ENCODE measurements at places on chromosomes 4 and X.
A peak's percentile ranks its signal among the peaks of the same experiment; 100 is the strongest.

GRCh38 chr4:118911238-118911703 is 22.6 kb downstream of the SYNPO2 start:
- no peak for DNase-seq

DNA sequence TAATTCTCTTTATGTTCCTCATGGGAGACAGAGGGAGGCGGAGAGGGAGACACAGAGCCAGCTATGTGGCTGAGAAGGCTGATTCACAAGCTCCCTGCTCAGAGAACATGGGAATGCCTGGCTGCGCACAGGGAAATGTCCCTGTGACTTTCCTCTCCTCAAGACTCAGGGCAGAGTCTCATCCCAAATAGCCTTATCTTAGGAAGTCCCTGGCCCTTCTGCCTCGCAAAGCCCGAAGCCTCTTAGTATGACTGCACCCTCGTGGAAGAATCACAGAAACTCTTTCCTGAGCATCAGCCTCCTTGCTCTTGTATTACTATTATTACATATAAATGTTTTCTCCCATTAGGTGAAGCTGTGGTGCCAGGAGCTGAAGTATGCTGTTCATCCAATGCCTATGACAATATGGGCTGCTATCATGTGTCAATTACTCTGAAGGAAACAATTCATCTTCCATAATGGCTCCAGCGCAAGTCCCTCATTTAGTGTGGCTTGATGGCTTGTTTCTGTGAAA is 230.5 kb downstream of the MGST2 start:
- no peak for DNase-seq

- no peak for DNase-seq
These were observed 55.5 kb downstream of the WFS1 start for GRCh38 chr4:6324999-6325787.

DNA sequence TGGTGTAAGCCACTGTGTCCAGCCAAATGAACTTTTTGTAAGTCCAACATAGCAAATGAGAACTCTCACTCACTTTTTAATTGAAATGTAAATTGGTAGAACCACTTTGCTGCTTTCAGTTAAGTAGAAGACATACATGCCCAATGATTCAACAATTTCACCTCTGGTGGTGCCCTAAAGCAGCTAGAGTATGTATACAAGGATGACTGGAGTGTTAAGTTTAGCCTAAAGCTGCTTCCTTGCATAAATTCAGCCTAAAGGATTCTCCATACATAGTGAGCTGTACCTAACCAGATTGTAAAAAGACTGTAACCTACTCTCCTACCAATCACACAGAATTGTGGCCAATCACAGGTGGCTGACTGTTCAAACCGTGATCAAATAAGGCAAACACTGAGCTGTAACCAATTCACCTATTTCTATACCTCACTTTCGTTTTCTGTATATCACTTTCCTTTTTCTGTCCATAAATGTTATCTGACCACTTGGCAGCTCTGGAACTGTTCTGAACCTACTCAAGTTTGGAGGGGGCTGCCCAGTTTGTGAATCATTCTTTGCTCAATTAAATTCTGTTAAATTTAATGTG is 39.9 kb downstream of the PDS5A start:
- DNase-seq = no peak

GRCh38 chr4:88697141-88697540 is 488 bp downstream of the NAP1L5 start:
- no peak for DNase-seq

DNA sequence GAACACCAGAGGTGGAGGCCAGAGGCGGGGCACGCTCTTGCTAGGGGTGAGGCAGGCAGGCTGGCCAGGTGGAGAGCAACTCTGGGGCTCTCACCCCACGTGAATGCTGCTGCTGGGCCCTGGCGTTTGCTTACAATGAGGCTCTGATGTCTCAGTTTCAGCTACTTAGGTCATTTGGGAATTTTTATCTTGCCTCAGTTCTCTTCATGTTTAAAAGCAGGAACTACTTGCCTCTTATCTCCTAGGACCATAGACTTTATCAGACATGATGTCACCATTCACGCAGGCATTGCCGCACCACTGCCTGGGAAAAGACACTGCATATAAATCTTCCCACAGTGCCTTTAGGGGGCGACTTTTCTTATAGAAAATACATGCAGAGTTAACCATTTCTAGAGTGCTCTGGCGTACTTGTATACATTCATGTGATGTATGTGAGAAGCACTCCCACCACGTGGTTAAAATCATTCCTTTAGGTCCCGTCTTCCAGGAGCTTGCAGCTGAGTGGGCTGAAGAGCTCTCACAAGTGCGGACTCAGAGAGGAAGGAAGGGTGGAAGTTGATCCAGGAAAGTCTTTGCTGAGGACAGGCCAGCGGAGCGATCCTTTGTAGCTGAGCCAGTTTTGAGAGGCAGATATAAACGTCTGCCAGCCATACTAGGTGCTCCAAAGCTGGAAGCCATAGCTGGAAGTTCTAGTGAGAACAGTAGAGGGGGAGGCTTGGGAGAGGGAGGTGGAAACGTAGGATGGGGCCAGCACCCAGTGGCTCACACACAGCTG is 84.3 kb upstream of the CLDN34 start:
- DNase-seq = no peak

DNA sequence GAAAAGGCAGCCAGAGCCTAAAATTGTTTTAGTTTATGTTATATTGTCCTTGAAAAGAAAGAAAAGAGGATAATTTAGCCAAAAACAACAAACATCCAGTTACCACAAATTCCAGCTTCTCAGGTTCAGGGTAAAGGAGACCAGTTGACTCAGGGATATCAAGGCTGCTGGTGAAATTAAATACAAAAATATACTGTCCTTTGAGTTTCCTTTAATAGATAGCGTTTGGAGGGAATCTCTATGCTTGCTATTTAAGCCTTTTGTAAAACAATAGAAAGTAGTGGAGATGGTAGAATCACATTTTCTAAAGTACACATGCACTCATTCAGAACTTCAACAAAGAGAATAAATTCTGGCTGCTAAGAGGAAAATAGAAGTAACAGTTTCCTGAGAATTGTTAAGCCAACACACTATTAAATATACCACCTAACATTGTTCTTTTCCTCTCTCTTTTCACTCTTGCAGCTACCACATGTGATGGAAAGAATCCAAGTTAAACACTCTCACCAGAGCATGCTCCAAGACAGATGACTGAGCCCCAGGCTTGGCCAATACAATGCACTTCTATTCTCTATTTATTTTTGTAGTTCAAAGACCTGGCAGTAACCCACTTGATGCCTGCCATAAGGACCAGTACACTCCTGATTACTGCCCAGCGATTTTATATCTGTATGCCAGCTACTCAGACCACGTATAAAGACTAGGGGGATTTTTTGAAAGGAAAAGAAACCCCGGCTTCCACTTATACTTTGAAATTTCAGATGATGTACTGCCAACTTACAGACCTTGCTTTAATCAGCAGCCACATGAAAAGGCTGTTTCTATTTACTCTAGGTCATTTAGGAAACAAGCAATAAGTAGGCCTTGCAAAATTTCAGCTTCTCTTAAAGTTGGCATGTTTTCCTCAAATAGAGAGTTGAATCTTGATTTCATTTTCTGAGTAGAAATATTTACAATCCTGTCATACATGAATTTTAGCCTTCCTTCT is 756.9 kb downstream of the FAT4 start:
- peak; percentile 83 for DNase-seq

DNA sequence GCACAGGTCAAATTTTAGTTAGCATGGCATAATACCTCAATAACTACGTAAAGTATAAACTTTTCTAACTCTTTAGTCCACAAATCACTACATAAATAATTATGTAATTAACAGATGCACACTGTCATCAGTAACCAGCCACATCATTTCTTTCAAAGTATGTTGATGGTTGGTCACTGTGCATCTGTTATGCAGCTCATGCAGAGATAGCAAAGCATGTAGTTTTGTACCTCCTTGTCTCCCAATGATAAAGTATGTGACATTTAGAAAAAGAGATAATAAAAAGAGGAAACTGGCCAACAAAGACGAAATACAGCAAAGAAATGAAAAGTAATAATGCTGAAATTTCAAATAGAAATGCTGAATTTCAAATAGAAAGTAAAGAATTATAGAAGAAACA is 2.9 kb downstream of the LAMTOR3 start:
- DNase-seq = no peak

GRCh38 chrX:7801711-7802110 is 41.3 kb upstream of the VCX start:
- DNase-seq = no peak

DNA sequence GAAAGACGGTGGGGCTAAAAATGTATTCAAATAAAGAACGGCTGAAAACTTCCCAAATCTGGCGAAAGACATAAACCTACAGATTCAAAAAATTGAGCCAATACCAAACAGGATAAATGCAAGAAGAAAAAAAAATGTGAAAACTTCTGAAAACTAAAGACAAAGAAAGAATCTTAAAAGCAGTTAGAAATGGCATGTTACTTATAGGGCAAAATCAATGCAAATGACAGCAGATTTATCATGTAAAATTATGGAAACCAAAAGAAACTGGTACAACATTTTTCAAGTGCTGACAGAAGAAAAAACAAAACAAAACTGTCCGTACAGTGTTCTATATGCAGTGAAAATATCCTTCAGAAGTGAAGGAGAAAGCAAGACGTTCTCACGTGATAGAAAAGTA is 239.0 kb downstream of the PDGFC start:
- no peak for DNase-seq

DNA sequence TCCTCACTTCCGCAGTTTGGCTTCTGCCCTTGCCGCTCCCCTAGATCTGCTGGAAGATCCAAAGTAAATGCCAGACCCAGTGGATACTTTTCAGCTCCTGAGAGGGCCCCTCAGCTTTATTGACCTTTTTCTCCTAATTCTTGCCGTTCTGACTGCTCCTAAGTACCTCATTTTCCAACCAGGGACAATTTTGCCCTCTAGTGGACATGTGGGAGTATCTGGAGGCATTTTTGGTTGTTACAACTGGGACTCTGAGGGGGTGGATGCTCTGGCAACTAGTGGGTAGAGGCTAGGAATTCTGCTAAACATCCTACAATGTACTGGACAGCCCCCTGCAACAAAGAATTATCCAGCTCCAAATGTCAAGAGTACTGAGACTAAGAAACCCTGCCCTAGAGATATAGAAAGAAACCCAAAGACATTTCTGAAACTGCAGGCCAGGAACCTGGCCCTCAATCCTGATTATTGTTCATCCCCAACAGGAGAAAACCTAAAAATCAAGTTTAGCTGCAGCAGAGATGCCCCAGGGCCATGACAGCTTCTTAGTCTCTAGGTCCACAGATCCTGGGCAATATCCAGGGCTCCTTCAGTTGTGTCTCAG is 3.4 kb downstream of the TEX13B start:
- no peak for DNase-seq

- DNase-seq = no peak
These were observed 6.7 kb upstream of the RUFY3 start for GRCh38 chr4:70715097-70715496.

- DNase-seq = no peak
These were observed 283.6 kb downstream of the FRMPD4 start for GRCh38 chrX:12421918-12422317.

DNA sequence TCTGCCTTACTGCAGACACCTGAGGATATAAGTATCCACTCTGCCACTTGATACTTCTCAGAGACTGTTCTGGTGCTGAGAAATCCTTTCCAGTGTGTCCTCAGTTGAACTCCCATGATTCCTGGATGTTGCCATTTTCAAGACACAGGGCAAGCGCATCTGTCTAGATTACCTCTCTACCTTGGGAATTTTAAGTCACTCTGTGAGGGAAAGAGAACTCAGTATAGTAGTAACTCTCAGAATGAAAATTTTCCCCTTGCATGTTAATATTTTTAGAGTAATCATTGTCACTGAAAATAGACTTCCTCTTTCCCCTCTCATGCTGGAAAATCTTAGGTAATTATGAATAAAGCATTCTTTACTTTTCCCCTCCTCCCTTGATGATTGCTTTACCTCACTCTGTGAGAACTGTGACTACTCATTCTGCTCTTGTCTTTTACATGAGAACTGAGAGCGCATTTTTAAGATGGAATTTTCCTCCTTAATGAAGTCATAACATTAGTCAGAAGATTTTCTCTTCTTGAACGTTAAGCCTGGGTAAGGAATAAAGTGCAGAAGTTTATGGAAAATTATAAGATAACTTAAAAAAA is 45.0 kb downstream of the TET2 start:
- DNase-seq = no peak

DNA sequence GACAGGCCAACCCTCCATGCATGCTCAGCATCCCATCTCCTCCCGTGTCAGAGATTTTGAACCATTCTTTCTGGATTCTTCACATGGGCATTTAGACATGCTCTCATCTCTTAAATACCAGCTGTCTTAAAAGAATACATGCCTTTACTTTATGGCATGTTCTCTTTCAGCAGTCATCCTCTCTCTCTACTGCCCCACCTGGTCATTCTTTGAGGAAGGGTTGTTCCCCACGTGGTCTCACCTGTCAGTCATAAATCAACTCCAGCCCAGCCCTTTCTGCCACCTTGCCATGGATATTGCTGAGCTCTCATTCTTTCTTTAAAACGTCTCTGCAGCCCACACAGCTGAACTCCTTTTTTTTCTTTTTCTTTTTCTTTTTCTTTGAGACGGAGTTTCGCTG is 111.3 kb downstream of the ARHGAP10 start:
- DNase-seq = no peak

DNA sequence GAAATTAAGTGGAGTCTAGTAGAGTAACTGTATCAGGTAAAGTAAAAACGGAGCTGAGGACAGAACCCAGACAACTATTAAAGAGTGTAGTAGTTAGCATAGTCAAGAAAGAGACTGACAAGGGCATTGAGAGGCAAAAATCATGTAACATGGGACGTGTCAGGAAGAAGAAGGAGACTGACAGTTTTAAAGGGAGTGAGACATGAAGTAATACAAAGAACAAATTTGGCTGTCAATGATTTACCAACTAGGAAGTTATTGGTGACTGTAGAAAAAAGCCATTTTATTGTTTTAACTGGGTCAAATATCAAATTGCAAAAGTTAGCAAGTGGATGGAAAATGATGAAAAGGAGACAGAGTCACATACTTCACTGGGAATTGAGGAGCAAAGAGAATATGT is 422.3 kb downstream of the MAPK10 start:
- DNase-seq = no peak

- no peak for DNase-seq
These were observed 60.7 kb upstream of the KDR start for GRCh38 chr4:55186123-55186522.

DNA sequence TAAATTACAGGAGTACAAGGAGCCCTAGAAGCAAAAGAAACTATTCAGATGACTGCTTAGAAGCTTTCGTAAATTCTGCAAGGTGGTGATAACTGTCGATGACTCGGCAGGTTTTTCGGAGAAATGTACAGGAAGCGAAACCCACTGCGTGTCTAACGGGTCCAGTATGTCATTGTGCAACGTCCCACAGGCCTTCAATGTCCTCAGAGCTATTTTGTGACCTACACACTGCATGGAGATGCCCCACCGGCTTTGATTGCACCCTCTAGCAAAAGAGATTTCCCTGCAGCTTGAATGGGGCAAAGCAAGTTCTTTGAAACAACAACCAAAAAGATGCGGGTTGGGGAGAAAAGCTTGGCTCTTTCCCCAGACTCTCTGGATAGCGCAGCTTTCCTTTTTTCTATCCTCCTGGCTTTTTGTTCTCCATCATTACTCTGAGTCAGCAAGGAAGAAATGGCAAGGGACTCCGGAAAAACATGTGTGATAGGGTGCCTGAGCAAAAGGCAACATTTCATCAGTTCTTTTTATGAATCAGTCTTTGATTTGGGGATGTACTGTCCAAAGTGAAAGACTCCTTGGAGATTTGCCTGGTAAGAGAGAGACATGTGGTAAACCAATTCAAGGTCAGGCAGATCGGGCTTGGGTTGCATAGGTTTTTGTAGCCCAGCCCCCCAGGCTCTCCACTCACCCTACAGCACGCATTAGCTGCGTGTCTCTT is 112.0 kb upstream of the TBL1X start:
- DNase-seq = peak; percentile 77

- no peak for DNase-seq
These were observed 274.2 kb upstream of the AGTR2 start for GRCh38 chrX:115896362-115896761.

- peak; percentile 35 for DNase-seq
These were observed 50.3 kb upstream of the OTUD4 start for GRCh38 chr4:145230726-145231125.
